AG09319 (cell line): ENCODE measurements at places on chromosomes 2 and 18.
A peak's percentile ranks its signal among the peaks of the same experiment; 100 is the strongest.

- DNase-seq: no peak
These were observed 224.2 kb downstream of the CD226 start for GRCh38 chr18:69723434-69723833.

DNA sequence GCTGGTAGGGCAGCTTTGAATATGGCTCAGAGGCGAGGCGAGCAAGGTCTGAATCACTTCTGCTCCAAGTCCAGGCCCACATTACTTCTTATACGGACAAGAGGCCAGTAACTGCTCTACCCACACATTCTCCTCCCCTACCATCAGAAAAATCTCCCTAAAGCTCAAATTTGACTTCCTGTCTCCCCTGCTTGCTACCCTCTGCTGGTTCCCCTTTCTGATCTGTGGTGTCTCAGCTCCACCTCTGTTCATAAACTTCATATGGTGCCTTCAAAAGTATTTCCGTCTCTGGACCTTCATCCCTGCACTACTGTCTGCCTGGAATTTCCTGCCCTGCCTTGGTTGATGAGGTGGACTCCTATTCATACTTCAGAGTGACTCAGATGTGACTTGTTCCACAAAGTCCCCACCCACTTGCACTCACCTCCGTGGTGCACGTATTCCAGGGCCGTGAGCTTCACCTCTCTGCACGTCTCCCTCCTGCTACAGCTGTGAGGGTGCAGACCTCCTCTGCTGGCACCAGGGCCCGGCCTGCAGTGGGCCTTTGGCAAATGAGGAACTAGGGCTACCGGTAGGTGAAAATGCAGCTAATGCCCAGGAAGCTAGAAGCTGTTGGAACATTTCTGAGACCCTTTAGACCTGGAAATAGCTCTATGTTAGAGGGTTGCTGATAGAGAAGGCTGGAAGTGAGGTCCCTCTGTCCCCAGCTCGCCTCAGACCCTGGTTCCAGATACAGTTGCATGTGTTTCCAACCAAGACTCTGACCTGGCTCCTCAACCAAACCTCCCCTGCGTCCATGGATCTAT, 24.6 kb upstream of the KCMF1 start:
- no peak for DNase-seq

GRCh38 chr2:216583147-216583546, 50.1 kb upstream of the IGFBP2 start:
- no peak for DNase-seq

- DNase-seq: no peak
These were observed 97.8 kb downstream of the B3GNT2 start for GRCh38 chr2:62293490-62294271.

DNA sequence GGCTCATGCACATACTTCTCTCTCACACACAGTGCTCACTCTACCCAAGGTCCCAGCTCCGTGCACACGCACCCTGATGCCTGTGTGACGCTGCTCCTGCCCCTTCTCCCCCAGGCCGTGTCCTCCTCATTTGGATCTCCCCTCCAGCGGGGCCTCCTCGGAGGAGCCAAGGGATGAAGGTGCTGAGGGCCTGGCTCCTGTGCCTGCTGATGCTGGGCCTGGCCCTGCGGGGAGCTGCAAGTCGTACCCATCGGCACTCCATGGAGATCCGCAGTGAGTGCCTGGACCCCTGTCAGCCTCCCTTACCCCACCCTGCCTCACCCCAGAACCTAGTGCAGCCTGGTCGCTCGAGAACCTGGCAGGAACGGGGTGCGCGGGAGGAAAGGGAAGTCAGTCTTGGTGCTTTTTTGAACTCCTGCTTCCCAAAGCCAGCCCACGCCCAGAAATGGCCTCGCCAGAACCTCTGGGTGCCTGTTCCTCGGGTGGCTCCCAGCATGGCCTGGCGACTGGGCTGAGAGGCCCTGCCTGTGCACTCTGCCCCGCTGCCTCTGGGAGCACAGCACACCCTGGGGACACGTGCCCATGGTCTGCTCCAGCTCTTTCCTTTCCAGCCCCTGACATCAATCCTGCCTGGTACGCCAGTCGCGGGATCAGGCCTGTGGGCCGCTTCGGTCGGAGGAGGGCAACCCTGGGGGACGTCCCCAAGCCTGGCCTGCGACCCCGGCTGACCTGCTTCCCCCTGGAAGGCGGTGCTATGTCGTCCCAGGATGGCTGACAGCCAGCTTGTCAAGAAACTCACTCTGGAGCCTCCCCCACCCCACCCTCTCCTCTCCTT, at the start of gene PRLH:
Gene PRLH, plus strand, starts transcription at position 174 of the 835 bp plus-strand sequence. Its CDS starts 0 bp downstream, at position 174.
- DNase-seq: no peak

DNA sequence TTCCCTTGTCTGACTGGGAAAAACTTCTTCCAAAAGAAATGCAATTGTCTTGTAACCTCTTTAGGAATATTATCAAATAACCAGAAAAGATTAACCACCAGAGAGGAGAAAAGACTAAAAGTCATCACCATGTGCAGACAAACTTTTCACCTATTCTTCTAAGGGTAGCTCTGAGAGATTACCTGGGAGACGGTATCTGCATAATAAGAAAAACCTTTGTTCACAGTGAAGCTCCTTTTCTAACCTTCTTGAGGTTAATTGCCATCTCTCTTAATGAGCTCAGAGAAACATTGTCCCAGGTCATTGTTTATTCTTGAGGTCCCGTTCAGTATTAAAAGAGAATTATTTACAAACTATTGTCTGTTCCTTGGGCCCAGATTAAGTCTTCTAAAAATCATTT, 1091.2 kb upstream of the LRRTM1 start:
- DNase-seq: no peak

- no peak for DNase-seq
These were observed 28.8 kb upstream of the GPR55 start for GRCh38 chr2:230953845-230954244.

- peak; percentile 78 for DNase-seq
These were observed 46.9 kb upstream of the CNOT11 start for GRCh38 chr2:101205521-101206479.

GRCh38 chr2:195338856-195339255, 318.2 kb upstream of the SLC39A10 start:
- no peak for DNase-seq

DNA sequence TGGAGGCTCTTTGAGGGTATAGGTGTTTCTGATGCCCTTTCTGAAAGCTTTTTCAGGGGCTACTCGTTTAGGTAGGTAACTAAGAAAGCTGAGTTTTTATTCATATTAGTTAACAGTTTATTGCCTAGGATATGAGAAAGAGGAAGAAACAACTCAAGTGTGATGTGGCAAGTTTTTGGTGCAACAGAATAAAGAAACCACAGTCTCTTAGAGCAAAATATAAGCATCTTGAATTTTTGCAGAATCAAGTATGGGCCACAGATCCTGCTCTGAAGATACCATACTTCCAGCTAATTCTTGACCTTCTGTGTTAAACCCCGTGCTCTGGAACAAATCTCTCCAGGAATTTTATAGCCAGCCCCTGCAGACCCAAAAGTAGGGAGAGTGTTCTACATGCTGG, 147.7 kb upstream of the SLC1A4 start:
- no peak for DNase-seq

DNA sequence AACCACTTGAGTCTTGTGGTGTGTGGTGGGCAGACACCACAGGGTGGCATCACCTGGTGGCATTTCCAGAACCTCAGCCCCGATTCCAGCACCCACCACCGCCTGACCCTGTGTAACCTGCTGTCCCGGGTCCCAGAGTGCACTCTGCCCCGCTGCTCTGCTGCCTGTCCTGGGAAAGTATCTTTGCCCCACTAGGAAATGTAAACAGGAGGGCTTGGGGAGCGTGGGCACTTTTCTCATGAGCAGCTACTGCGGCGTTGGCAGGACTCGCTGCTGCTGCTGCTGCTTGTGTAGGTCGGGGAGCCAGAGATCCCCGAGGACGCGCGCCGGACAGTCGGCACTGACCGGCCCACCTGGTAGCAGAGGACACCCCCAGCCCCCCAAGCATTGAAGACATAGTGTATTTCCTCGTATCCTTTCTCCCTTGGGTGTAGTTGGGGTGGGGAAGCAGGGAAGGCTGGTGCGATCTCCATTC, 13.4 kb downstream of the DTYMK start:
- no peak for DNase-seq

DNA sequence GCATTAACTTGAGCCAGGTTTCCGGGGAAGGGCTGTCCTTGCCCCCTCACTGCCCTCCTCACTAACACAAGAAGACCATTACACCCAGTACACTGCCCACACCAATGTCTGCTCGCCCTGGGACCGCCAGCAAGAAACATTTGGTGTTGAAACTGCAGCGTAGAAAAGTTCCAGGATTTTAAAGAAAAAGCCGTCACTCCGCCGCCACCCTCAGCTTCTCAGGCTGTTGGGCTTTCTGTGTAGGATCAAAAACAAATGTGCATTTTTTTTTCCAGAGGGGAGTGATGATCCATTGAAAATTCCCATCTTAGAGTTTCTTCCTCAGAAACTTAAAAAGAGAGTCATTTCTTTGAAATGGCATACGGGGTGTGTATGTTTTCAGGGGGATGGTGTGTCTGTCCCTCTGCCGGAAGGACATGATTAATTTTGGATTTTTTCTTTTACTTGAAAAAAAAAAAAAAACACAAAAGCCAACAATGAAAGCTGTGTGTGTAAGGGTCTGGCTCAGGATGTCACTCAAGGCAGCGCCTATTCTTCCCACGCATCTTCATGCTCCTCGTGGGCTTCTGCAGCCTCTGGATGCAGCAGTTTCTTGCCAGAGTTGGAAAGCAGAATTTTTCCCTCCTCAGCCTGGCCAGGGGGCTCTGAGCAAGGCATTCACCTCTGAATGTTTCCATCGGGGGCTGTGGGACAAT, 184.9 kb downstream of the GLI2 start:
- no peak for DNase-seq

- DNase-seq: no peak
These were observed 87.7 kb upstream of the FSHR start for GRCh38 chr2:49241991-49242390.

DNA sequence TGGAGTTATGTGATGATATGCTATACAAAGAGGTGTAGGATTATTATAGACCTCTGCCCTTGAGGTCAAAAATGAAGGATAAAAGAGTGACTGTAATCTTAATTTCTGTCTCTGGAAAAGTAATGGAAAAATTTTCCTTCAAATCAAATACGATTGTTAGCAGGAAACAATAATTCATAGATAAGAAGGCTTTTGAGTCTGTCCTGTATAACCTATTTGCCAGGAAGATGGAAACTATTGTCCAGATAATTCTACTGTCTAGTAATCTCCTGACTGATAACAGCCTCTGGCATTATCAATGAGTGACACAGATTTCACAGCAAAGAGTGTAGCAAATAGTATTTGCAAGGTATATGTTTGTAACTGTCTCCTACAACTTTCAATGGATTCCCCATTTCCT, 307.8 kb downstream of the MTX2 start:
- DNase-seq: no peak

DNA sequence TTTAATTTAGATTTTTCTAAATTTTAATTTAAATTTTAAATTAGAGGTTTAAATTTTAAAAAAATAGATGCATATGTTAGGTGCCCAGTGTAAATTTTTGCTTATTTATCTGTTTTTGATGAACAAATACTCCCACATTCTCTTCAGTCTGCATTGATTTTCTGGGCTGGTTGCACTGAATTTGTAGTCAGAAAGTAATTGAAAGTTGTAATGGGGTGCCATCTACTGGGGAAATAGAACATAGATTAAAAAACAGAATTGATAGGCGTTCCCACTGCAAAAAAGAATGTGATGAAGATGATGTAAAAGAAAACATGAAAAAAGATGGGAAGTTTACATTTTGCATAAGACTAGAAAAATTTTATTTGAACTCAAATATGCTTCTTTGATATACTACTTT, 51.7 kb upstream of the CCDC85A start:
- DNase-seq: no peak

DNA sequence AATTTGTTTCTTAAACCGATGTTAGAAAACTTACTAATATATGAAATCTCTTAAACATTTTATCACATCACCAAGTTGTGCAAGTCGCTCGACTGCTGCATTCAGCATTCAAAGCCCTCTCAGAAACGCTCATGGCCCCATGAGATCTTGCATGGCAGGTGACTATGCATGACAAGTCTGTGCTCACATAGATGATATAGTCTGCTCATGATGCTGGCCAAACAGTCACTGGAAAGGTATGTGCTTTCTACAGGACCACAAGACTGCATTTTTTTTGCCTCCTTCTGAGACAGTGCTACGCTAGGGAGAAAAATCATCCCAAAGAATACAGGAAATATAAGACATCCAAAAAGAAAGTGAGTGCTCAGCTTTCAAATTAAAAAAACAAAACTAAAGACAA, 98.3 kb upstream of the ZBTB14 start:
- no peak for DNase-seq

DNA sequence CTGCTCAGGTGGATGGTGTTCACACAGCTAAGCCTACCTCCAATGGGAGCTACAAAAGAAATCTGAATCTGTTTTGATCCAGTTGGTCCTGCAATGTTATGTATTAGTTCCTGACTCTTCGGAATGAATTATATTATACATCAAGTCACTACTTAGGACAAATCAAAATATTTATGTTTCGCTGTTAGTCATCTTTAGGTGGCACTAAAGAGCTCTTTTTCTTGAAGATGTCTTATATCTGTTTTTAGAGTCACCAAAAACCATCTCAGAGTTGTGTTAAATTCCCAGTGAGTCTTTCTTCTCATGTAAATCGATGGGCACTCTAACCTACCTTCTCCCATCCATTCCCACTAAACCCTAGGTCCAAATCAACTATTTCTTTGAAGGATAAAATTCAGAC, 2.2 kb downstream of the DNER start:
- no peak for DNase-seq

- no peak for DNase-seq
These were observed 1.4 kb upstream of the TTL start for GRCh38 chr2:112480530-112481049.

GRCh38 chr2:204628926-204629712, 83.8 kb downstream of the PARD3B start:
- DNase-seq: no peak

DNA sequence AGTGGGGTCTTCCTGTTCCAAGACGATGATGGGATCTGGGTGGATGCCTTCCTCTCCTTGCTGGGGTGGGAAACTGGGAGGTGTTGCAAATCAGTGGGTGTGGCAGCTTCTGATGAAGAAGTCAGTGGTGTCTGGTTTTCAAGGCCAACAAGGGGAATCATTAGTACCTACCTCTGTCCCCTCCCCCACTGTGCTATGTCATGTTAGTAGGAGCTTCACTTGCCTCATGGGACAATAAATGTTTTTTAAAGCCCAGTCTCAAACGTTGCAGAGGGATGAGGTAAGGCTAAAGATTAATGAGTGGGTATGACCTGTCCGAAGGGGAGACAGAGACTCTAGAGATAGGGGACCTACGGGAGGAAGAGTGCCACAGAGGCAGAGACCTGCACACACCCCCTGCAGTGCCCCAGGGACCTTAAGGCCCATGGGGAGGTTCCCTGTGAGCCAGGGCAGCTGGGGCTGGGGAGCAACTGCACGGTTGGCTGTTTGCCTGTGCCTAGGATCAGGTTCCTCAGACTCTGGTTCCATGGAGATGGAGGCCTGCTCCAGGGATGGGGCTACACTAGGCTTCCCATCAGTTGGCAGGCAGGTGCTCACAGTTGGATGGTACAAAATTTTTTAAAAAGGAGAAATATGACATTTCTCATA, 37.8 kb upstream of the SLC1A4 start:
- no peak for DNase-seq

DNA sequence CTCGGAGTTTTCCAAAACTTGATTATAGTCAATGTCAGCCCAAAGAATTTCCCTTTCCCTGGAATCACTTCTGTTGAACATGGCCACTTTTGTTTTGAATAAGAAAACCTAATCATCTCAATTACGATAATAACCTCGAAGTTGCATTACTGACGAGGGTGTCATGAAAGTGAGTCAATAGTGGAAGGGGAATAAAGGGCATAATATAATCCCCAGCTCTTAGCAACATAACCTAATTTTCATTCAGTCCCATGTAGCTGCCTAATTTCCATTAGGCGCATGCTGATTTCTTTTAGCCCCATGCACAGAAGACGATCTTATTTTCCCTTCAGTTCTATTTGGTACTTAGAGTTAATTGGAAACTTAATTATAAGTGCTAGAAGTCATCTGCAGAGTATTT, 51.1 kb upstream of the RAPH1 start:
- DNase-seq: no peak
